ENCODE measurements at places on chromosomes 6 and 20.
A peak's percentile ranks its signal among the peaks of the same experiment; 100 is the strongest.

DNA sequence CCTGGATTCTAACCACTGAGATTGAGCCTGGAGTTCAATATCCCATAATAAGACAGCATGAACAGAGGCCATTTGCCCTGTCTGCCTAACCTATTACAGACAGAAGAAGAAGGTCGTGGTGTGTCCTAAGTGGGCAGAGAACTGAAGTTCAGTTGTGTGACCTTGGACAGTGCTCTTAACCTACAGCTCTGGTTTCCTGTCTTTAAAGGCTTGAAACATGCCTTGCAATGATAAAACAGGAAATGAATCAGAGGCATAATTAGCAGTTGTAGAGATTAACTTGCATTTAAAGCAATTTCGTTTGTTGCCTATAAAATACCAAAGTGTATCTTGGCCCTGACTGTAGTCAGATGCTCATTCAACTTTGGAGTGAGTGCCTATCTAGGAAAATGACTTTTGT is 507.2 kb upstream of the CHD6 start:
- DNase-seq: no peak

- DNase-seq: no peak
Measured at GRCh38 chr6:15285682-15286294, 39.9 kb downstream of the JARID2 start.

- DNase-seq: no peak
Measured at GRCh38 chr6:50819904-50820868, 1.5 kb downstream of the TFAP2B start.

GRCh38 chr6:121730616-121731015 is 295.2 kb downstream of the GJA1 start:
- no peak for DNase-seq

DNA sequence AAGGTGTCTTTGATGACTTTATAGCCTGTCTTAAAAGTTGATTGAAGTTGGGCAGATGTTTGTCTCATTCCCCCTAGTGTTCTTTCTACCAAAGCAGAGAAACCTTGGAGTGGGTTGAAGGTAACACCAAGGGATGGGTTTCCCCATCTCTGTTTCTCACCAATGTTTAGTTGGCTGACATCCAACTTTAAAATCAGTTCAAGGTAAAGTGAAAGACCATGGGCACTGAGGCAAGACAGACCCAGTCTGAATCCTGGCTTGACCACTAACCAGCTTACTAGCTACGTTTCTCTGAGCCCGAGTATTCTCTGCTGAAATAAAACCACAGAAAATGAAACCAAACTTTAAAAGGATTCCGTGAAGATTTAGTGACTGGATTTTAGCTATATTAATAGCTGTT is 258.9 kb downstream of the KIF16B start:
- no peak for DNase-seq

DNA sequence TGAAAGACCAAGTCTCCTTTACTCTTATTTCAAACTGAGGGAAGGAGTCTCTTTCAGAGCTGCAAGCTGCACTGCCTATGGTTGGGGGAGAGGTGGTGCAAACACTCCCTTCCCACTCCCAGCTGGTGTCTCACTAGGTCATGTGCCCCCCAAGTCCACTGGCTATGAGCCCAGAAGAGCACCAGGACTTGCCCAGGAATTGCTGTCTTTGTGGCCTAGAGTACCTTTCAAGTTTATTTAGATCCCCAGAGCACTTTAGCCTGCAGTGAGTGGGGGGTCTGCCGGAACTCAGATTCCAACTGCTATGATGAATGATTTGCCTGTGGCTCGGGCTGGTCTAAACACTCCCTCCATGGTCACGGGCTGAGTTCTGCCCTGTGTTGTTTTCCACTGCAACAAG is 192.6 kb upstream of the CITED2 start:
- no peak for DNase-seq

- no peak for DNase-seq
Measured at GRCh38 chr20:34621383-34622367, 55.2 kb downstream of the PIGU start.

DNA sequence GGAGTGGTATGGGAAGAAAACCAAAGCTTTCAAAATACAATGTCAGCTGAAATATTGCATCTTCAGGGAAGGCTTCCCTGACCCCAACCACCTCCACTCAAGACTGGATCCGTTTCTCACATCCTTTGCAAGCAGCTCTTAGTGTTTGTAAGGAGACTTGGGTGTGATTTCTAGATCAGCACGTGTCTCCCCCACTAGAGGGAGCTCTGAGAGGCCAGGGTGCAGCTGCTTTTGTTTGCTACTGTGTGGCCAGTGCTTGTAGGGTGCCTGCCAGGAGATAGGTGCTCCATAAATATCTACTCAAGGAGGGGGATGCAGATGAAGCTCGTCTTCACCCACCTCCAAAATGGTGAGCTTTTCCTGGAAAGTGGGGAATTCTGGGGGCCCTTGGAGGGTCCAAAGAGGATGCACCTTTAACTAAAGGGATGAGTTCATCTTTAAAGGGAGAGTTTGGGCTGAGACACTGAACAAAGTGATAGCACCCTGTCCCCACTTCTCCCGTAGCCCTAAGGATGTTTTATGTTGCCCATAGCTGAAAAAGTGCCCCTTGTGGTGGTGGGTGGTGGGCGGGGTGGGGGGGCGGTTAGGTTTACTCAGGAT is 52.6 kb upstream of the MAFB start:
- DNase-seq: peak; percentile 2

- DNase-seq: no peak
Measured at GRCh38 chr6:26372308-26373144, 7.5 kb downstream of the BTN3A2 start.

GRCh38 chr6:36843170-36843569 is 3.9 kb upstream of the CPNE5 start:
- DNase-seq: no peak

GRCh38 chr6:70956191-70956450 is 739 bp downstream of the B3GAT2 start:
- DNase-seq: no peak

GRCh38 chr6:116313101-116313776 is 33.5 kb upstream of the TSPYL1 start:
- DNase-seq: no peak

GRCh38 chr20:34529742-34530141 is 13.5 kb downstream of the DYNLRB1 start:
- no peak for DNase-seq

GRCh38 chr20:49608752-49609670 is 41.1 kb upstream of the PTGIS start:
- peak; percentile 40 for DNase-seq

DNA sequence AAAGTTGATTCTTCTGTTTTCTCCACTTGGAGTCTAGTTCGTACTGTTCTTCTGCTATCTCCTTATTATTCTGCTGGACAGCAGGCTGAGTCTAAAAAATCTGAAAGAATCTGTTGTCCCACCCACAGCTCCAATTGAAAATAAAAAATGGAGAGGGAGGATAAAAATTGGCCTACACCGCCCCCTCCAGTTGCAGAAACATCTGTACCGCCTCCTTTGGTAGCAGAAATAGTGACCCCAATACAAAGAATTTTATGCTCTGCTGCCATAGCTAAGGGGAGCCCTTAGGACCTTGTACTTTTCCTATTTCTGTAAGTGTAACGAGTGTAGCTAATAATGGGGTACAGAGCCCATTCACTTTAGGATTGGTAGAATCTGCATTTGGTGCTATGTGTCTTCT is 4.9 kb upstream of the FKBP1A start:
- no peak for DNase-seq

GRCh38 chr20:19712721-19713260 is 45.3 kb upstream of the RIN2 start:
- no peak for DNase-seq

- DNase-seq: no peak
Measured at GRCh38 chr6:100346828-100347227, 117.9 kb downstream of the SIM1 start.

DNA sequence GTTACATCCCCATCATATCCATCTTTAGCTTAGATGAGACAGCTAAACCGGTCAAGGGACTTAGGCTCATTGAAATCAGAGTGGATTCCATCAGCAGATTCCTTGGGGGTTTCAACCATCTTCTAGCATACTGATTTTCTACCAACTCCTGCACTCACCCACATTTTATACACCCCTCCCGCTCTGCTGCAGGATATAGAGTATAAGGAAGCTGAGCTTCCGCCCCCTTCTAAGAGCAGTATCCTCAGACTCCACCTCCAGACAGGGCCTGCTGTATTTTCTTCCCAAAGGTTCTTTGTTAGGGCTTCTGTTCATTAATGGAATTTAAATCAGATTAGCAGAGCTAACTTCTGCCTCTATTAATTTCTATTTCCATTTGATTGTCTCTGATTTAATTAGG is 9.9 kb upstream of the NHLRC1 start:
- DNase-seq: no peak

- no peak for DNase-seq
Measured at GRCh38 chr20:10708351-10709185, 34.8 kb upstream of the JAG1 start.

DNA sequence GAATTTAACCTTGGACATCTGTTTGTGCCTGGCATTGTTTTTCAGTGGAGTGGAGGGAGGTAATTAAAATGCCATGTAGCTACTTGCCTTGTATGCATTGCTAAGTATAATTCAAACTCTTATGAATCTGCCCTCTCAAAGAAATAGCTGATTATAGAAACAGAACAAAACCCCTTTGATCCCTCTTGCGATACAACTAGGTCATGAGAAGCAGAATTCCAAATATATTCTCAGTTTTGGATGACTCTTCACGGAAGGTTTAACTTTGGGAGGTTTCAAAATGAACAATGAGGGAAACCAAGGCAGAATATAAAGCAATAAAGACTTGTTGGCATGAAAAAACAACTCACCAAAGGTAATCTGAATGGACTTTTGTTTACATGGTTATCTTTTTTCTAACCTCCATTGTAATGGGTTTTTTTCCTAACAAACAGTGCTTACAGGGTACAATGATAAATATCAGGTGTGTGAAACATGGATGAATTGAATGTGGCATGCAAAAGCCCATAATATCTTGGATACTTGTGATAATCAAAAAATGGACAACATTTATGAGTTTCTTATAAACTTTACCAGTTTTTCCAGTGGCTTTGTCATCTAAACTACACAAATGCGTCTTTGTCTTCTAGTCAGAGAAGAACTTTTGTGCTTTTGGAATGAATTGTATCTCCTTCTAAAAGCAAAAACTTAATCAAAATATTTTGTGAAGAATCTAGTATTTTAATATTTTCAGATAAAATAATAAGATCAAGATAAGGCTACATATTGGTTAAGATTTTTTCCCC is 15.7 kb upstream of the HEY2 start:
- DNase-seq: no peak

DNA sequence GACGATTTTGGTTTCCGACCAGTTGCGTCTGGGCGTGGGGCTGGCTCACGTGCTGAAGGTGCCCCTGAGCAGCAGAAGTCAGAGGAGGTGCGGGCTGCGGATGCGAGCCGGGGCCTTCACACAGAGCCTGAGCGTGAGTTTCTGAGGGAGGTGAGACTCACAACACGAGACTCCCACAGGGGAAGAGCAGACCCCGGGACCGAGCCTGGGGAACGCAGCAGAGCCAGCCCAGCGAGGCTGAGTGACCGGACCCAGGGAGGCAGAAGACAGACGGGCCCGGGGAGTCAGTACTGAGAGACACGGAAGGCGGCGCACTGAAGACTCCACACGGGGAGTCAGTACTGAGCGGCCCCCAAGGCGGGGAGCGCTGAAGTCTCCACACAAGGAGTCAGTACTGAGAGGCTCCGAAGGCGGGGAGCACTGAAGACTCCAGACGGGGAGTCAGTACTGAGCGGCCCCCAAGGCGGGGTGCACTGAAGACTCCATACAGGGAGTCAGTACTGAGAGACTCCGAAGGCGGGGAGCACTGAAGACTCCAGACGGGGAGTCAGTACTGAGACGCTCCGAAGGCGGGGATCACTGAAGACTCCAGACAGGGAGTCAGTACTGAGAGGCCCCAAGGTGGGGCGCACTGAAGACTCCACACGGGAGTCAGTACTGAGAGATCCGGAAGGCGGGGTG is 77.8 kb downstream of the DLL1 start:
- DNase-seq: no peak

- DNase-seq: no peak
Measured at GRCh38 chr20:16096756-16097326, 476.4 kb downstream of the KIF16B start.

- no peak for DNase-seq
Measured at GRCh38 chr6:87692086-87692485, 9.9 kb downstream of the AKIRIN2 start.

GRCh38 chr6:39806278-39806677 is 14.1 kb downstream of the DAAM2 start:
- DNase-seq: no peak

- peak; percentile 52 for DNase-seq
Measured at GRCh38 chr6:163414117-163414945, at the start of gene QKI. Gene QKI (plus strand): TSS chr6:163414718. CDS start chr6:163415194, 476 bp downstream.

DNA sequence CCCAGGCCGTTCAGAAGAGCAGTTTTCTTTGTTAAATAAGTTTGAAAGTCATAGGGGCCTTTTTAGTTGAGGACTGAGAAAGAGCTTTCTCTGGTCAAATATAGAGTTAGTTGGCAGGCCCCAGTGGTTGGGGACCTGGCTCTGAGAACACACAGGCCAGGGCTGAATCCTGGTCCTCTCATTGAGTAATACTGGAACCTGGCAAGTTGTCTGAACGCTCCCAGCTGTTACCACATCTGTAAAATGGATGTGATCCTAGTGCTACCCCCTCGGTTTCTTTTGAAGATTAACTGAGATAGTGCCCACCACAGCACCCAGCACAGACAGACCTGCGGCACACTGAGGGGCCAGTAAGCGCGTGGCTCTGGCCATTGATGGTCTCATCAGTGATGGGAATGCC is 215.5 kb downstream of the ZDHHC14 start:
- DNase-seq: no peak
